ENCODE measurements at places on chromosomes 1 and 21. TPM values are rescaled to one million over a fixed set of nuclear protein-coding genes. Genes with fewer than 3 reads are reported as not detected.
A peak's percentile ranks its signal among the peaks of the same experiment; 100 is the strongest.

Gene GJA8
- not detected for total RNA-seq

Gene ZMYND12
- 2.7 TPM for total RNA-seq

Gene LCE2B
- total RNA-seq, result not detected

Gene RAD54L
- total RNA-seq, result 0.39 TPM

Gene KCNN3
- total RNA-seq, result 5.4 TPM

Gene ANGPTL3
- total RNA-seq, result not detected

Gene NMNAT2
- total RNA-seq, result 0.99 TPM

Gene CENPF
- 0.60 TPM for total RNA-seq

Gene LRIG2
- 31.8 TPM for total RNA-seq

Gene CCDC185
- total RNA-seq, result not detected

Gene ZYG11A
- total RNA-seq, result 0.23 TPM

GRCh38 chr1:236522937-236523703 lies 662 bp upstream of the LGALS8 start:
- peak; percentile 55 for DNase-seq

- no peak for DNase-seq
Measured at GRCh38 chr1:33374336-33375105, 53.6 kb upstream of the A3GALT2 start.

- no peak for DNase-seq
Measured at GRCh38 chr21:39602076-39602689, 10.6 kb upstream of the B3GALT5 start.

- no peak for DNase-seq
Measured at GRCh38 chr1:118486199-118486598, 301.2 kb upstream of the SPAG17 start.

- DNase-seq, result no peak
Measured at GRCh38 chr1:39617488-39618049, 21.9 kb downstream of the HEYL start.

- DNase-seq, result no peak
Measured at GRCh38 chr1:234750922-234751627, 141.1 kb upstream of the IRF2BP2 start.

- DNase-seq, result no peak
Measured at GRCh38 chr1:211420389-211420788, 71.6 kb downstream of the RD3 start.

DNA sequence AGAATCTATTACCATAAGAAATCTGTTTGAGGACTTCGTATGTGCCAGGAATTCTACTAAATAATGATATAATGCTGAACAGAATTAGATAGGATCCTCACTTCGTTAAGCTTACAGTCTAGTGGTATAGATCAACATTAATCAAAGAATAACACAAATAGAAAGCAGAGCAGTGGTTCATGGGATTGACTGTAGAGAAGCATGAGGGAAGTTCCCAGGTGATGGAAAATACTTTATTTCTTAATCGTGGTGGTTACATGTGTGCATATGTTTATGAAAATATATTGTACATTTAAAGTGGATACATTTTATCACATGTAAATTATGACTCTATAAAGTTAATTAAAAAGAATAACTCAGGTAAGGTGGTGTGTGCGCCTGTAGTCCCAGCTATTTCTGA lies 110.5 kb downstream of the OSBPL9 start:
- no peak for DNase-seq

DNA sequence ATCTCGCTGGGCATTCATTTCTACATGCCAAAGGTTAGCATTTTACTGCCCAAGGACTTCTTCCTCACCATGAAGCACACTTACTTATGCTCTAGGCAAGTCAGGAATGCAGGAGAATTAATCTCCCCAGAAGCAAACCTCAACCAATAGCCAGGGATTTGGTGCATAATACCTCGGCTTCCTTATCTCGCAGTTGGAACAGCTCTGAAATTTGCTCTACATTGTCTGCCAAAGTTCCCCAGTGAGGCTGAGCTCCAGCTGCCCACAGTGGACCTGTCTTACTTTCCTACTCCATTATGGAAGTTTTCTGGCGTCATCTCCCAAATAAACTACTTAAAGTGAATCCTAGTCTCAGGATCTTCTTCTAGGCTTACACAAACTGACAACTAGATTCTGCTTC lies 57.6 kb upstream of the PPM1J start:
- no peak for DNase-seq

DNA sequence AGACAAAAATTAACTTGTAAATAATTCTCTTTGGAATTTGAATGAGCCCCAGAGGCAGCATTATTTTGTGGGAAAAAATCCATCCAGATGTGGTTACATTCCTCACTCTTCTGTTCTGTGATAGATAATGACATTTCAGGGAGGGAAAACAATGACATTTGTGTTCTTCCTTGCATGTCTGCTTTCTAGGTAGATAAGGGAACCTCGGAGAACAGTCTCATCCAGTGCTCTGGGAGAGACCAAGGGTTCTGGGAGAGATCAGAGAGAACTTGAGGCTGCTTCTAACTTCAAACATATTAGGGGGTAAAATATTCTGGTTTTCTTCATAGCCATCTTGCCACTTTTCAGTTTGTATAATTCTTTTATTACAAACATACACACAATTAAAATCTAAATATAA lies 269.2 kb downstream of the NEGR1 start:
- DNase-seq, result no peak

DNA sequence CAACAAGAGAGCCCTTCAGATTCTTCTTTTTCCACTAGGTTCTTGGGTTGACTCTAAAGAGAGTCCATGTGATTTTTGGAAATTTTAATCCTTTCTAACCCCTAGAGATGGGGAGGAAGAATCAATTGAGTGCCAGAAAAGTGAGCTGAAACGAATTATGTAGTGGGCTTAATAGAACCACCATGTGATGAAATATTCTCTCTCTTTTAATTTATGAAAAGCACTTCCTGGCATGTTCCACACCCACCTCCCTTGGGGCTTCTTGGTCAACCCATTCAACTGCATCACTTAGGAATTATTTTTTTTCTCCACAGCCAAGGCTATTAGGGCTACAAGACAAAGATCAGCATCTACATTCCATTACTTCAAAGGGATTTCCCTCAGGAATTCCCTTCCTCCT lies 79.6 kb downstream of the ZC3H11B start:
- DNase-seq, result no peak

DNA sequence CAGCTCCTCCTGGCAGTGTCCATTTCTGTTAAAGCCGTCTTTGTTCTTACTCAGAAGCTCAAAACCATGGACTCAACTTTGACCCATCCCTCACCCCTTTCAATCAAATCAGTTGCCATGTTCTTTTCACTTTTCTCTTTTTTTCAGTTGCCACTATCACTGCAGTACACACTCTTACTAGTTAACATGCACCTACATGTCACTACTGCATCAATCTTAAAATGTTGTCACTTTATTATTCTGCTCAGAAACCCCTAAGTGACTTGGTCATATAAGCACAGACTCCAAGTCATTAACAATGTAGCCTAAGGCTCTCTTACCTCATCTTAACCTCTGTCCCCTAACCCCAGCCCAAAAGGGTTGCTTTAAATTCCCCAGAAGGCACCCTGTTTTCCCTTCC lies 9.0 kb downstream of the ZNF697 start:
- no peak for DNase-seq

DNA sequence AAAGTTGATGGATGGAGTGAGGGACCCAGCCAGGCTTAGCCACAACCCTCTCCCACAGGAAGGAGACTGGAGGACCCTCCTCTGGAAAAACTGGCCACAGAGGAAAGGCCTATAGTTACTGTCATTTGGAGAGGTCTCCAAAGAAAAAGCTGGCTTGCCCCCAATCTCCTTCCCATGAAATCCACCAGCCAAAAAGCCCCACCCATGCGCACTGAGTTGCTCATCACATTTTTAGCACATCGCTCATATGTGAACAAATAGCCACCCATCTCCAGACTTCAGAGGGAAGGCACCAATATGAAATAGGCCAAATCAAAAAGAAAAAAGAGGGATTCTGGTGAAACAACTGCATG lies 36.9 kb upstream of the QSOX1 start:
- no peak for DNase-seq

- peak; percentile 72 for DNase-seq
Measured at GRCh38 chr1:16396591-16396990, 29.5 kb downstream of the SZRD1 start.

- DNase-seq, result no peak
Measured at GRCh38 chr1:157292809-157293564, 154.8 kb upstream of the ETV3 start.

DNA sequence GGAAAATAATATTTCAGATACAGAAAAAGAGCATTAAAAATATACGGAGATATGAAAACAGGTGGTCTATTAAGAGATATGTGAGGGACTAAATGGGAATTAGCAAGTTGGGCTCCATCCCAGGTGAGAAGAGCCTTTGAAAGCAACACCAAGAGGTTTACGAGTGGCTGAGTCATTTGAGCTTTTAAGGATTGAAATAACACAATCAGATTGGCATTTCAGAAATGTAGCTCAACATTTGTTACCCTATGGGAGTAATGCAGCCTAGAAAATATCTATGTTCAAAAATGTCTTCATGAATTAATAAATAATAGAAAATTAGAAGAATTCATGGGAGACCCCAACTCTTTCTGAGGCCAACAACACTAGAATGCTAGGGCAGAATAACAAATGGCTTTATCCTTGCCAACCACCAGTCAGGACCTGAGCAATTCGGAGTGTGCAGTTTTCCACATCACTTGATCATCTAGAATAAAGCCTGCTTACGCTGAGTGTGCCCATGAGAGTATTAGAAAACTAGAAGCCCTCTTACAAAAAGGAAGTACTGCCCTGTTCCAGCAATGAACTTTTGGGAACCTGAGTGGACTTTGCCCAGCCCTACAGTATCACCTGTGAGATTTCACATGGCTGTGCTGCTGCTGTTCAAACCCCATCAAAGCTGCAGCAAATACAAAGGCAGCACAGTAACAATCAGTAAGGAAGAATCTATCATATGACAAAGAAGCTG lies 538.0 kb upstream of the CAMK1G start:
- no peak for DNase-seq

DNA sequence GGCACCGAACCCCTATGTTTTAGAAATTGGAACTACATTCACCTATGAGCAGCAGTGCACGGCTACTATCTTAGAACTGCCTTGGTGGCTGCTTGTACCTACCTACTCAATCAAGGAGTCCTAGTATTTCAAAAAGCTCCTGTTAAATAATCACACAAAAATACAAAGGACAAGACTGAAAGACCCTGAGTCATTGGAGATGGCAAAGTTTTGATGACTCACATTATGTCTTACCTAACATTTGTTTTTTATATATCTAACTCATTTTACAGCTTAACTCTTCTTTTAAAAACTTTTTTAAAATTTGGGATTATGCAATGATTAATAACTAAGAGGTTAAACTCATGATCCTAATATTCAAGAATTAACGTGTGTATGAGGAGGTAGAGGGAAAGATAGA lies 1206.0 kb upstream of the TMPRSS15 start:
- no peak for DNase-seq

- DNase-seq, result no peak
Measured at GRCh38 chr1:24903560-24903954, 26.5 kb downstream of the RUNX3 start.

- DNase-seq, result no peak
Measured at GRCh38 chr1:229474509-229474908, 33.6 kb downstream of the NUP133 start.

- DNase-seq, result no peak
Measured at GRCh38 chr1:160032165-160032820, 503 bp upstream of the PIGM start.

DNA sequence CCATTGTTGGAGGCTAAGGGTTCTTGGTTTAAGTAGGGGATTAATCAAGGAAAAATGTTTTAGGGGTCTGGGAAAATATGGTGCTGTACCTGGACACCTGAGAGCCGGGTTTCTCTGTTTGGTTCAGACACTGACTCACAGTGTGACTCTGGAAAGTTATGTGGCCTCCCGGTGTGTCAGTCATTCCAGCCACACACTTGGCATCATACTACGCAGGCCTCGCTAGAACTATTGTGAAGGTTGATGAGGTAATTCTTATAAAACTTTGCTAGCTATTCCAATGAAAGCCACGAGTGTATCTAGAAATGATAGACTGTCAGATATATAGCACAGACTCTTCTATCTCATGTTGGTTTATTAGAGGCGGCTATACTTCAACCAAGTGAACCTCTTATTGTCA lies 4.8 kb upstream of the CAMSAP2 start:
- no peak for DNase-seq

DNA sequence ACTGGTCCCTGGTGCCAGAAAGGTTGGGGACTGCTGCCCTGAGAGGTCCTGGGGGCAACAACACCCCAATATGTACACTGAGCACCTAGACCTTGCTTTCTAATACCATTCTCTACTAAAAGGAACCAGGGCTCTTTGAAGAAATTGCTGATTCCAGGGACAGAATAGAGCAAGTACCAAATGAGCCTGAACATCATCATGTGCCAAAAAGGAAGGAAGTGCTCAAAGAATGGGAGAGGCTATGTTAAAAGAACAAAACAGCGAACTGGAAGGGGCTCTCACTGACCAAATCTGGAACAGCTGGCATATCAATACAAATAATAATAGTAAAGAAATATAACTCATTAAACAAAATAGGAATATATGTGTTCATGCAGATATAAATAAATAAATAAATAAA lies 50.8 kb downstream of the PIK3R3 start:
- no peak for DNase-seq

DNA sequence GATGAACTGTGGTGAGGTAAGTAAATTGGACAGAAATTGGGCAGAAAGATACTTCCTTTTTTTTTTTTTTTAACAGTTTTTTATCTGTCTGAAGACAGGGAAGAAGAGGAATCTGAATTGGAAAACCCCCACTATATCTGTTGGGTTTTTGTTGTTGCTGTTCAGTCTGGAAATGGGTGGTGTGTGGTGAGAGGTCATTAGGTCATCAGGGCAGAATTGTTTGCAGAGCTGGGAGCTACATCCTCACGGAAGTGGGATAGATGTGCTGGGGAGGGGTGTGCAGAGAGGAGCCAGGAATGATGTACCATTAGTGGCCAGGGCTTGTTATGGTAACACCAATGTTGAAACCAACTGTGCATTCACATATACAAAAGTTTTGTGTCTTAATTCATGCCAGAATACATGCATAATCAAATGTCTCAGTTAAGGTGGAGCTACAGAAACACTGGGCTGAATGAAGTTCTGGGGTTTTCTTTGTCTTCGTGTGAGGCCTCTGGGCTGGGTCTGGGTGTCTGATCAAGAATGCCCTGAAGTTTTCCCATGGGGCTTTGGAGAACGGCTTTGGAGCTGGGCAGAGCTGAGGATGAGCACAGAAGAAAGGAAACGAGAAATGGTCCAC lies 12.4 kb downstream of the USP25 start:
- DNase-seq, result no peak

GRCh38 chr1:22971611-22972405 lies 858 bp downstream of the LACTBL1 start:
- DNase-seq, result no peak
